ENCODE measurements at places on chromosomes 5 and 9.
A peak's percentile ranks its signal among the peaks of the same experiment; 100 is the strongest.

DNA sequence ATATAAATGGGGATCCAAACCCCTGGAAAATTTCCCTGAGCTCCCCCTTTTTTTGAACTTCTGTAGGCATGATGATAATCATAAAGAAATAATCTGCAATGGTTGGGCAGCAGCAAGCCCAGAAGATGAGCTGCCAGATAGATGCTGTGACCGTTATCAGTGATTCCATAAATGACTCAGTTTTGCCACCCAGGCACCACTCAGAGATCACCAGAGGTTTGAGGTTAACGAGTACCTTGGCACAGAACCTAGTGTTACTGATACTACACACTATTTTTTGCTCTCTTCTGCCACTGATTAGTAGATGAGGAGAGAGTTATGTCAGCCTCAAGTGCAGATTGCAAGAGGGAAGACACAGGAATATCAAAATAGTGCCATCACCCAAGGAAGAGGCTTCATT, 199.3 kb upstream of the PTGER4 start:
- DNase-seq = no peak

GRCh38 chr5:83720836-83721537, at the start of gene HAPLN1:
Gene HAPLN1 (minus strand): TSS chr5:83720855. CDS start chr5:83673523, 47,332 bp downstream.
- no peak for DNase-seq

GRCh38 chr5:129460936-129461710, 1.0 kb downstream of the ADAMTS19 start:
- peak; percentile 1 for DNase-seq

DNA sequence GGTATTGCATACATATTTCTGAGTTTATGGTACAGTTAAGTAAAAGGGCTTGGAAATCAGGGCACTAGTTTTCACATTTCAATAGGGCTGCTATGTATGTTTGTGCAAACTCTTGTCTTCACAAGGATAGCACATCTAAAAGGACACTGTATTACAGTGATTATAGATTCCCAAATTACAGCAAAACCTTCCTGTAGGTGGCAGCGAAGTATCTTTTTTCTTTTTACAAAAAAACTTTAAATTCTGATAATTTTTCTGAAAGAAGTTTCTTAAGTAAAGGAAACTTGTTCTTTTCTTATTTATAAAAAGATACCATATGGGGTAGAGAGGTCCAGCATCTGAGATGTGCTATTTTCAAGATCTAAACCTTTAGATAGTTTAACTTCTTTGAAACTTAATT, 337.8 kb downstream of the PTPRD start:
- DNase-seq = peak; percentile 9

GRCh38 chr9:125409637-125410521, 148.3 kb downstream of the GAPVD1 start:
- DNase-seq = peak; percentile 21

- no peak for DNase-seq
Measured at GRCh38 chr5:28954074-28954473, 1915.7 kb upstream of the CDH9 start.

- no peak for DNase-seq
Measured at GRCh38 chr5:150440948-150441812, 8.4 kb downstream of the RPS14 start.

DNA sequence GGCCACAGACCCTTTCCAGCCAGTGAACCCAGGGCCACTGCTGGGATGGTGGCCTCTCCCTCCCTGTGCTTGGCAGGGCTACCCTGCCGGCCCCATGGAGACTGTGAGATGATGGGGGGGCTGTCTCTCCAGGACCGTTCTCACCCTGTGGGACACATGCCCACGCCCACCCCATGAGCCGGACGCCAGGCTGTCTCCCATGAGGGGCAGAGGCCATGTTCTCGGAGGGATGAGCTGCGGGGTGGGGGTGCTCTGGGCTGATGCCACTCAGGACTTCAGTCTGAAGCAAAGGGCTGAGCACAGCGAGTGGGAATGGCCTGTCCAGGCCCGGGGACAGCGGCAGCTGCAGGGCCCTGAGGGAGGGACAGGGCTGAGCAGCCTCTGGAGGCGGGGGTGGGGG, 88.9 kb downstream of the KCNT1 start:
- DNase-seq = no peak

DNA sequence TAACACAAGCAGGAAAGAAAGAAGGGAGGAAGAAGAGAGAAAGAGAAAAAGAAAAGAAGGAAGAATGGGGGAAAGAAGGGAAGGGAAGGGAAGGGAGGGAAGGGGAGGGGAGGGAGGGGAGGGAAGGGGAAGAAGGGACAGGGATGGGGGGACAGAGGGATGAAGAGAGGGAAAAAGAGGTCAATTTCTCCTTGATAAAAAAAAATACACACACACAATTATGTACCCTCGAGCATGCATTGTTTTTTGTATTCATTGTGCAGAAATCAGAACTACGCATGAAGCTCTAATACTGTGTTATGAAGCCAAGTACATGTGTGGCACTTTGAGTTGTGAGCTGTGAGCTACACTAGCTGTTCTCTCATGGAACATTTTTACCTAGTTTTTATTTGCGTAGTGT, 274.9 kb upstream of the CDH18 start:
- no peak for DNase-seq

DNA sequence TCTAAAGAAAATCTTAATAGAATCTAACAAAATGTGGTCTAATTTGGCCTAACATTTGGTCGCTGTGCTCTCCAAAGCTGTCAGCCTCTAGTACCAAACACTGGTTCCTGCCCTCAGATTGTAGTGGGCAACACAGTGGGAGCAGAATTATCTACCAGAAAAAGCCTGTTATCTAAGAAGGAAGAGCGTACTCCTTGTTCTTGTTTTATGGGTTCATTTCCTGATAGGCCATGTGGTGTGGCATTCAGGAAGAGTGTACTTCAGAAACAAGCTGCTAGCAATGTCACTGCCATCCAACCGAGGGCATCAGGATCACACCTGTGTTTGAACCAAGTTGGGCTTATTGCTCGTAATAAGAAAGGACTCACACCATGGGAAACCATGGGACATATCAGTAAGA, 487.9 kb upstream of the DAP start:
- DNase-seq = no peak

- no peak for DNase-seq
Measured at GRCh38 chr9:130305381-130305780, 39.8 kb downstream of the HMCN2 start.

DNA sequence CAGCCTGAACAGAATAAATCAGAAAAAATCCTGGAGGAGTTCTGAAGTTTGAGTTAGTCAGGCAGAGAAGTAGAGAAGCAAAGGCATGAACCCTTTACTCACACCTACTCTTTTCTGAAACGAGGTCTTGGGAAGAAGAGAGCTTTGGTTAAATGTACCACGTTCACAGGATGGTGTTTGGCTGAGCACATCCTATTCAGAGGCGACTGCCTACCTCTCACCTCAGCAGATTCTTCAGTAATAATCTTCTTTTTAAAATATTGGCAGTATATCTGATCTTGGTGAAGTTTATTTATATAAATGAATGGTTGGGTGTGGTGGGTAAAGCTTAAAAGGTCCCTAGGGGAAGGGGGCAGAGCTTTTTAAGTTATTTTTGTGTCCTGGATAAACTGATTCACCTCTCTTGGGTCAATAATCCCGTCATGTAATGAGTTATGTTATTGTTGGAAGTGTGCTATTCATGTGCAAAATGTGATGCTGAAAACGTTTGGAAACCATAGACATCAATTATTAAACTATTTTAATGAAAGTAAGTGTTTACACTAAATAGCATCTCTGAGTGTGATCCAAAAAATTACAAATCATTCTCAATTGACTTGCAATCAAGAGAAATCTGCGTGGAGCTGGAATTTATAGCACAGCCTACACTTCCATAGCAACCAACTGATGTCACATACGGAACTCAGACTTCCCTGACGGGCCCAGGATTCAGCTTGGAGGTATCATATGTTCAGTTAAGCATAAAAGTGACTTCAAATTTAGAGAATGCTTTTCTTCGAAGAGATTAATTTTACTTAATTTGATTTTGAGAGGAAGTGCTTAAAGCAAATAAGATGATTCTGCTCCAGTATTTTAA, 94.3 kb upstream of the EQTN start:
- DNase-seq = no peak

- no peak for DNase-seq
Measured at GRCh38 chr9:73037613-73038012, 84.8 kb upstream of the ALDH1A1 start.

GRCh38 chr9:37988041-37988440, 81.0 kb downstream of the SHB start:
- no peak for DNase-seq

DNA sequence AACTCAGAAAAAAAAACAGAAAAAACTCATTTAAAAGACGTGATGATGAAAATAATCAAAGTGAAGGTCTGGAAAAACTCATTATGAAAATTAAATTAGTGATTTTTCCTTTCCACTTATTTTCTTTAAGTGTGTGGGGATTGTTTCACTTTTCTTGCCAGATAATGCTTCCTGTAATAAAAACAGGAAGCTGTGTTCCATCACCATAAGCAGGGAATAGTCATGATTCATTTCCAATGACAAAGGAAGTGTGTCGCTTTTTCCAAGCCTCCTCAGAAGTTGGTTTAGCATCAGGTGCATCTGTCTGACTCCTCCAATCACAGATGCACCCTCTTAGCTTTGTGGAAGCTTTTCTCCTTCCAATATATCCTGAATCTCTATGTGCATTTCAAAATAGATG, 2068.7 kb downstream of the MAT2B start:
- no peak for DNase-seq

- no peak for DNase-seq
Measured at GRCh38 chr5:14184725-14185124, 41.6 kb downstream of the TRIO start.

GRCh38 chr9:114335745-114336144, 6.1 kb downstream of the ORM2 start:
- DNase-seq = no peak

- DNase-seq = peak; percentile 9
Measured at GRCh38 chr9:75185585-75186170, 97.4 kb downstream of the OSTF1 start.

DNA sequence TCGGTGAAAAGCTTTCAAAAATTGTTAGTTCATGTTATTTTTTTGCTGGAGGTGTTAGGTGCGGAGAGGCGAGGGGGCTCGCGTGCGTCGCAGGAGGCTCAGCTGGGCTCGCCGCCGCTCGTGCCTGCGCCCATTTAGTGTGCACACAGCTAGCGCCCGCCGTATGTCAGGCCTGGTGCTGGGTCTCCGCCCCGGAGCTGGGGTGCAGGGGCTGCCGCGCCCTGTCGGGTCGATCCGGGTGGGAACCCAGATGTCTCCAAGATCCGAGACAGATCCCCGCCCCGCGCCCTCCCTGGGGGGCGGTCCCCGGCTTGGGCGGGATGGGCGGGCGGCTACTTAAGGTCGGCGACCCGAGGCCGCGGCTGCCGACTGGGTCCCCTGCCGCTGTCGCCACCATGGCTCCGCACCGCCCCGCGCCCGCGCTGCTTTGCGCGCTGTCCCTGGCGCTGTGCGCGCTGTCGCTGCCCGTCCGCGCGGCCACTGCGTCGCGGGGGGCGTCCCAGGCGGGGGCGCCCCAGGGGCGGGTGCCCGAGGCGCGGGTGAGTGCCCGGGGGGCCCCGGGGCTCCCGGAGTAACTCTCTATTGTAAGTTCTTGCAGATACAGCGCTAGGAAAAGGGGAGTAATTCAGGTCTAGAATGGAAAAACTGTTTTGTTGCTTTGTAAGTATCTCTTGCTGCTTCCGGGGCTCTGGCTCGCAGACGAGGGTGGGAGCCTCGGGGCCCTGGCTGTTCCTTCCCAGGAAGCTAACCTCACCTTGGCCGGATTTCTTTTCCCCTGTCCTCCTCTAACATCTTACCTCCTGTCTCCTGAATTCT, 31.7 kb downstream of the GSN start:
- no peak for DNase-seq

- no peak for DNase-seq
Measured at GRCh38 chr9:86443992-86444391, 89.8 kb upstream of the TUT7 start.

- DNase-seq = no peak
Measured at GRCh38 chr9:91676046-91676445, 252.4 kb upstream of the NFIL3 start.

DNA sequence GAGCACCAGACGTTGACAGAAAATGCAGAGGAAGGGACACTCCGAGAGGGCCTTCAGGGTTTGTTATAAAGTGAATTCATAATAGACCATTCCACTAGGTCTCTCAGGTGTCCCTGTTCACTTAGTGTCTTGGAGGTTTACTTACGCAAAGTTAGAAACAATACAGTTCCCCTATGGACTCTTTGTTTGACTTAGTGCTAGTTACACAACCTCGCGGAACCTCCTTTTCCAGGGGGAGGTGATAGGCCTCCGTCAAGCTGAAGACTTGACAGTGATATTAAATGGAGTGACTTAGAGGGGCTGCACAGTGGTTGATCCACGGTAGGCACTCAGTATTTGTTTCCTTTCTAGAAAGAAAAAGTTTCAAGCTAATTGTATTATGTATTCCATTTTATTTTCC, 1.3 kb downstream of the CCT5 start:
- no peak for DNase-seq

DNA sequence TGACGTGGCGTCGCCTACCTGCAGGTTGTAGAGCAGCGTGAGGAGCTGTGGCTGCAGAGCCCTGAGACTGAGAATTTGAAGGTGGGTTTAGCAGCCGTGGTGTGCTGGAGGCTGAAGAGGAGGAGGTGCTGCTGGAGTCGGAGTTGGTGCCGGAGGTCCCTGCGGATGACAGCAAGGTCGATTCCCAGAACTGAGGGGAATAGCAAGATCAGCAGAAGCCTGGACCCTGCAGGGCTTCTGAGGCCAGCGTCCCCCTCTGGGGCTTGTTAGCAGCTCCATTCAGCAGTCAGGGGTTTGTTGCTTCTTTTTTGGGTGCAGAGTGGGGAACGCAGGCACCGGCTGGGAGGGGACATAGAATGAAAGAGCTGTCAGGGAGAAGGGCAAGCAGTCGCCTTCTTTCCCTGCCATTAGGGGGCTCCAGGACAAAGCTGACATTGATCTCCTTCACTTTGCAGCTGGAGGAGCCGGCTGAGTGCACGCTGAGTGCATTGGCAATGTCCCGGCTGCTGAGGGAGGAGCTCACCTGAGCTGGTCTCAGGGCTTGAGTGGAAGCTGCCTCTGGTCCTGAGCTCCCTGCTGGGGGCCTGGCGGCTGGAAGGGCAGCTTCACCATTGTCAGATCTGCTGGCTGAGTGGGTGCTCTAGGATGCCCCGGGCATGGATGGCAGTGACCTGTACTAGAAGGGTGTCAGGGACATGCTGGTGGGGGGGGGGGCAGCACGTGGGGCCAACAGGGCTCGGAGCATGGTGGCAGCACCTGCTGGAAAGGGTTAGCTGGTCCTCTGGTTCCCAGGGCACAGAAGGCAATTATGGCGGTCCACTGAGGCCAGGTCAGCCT, 20.8 kb downstream of the OBP2B start:
- DNase-seq = peak; percentile 44

GRCh38 chr9:98149422-98149821, 30.4 kb upstream of the TRIM14 start:
- DNase-seq = no peak

GRCh38 chr5:35026280-35026840, 21.4 kb downstream of the AGXT2 start:
- no peak for DNase-seq

- no peak for DNase-seq
Measured at GRCh38 chr9:101737165-101737704, 1.2 kb downstream of the GRIN3A start.

GRCh38 chr9:138066049-138066448, 188.5 kb downstream of the CACNA1B start:
- DNase-seq = no peak
